ENCODE measurements at places on chromosomes 6 and 20.
A peak's percentile ranks its signal among the peaks of the same experiment; 100 is the strongest.

DNA sequence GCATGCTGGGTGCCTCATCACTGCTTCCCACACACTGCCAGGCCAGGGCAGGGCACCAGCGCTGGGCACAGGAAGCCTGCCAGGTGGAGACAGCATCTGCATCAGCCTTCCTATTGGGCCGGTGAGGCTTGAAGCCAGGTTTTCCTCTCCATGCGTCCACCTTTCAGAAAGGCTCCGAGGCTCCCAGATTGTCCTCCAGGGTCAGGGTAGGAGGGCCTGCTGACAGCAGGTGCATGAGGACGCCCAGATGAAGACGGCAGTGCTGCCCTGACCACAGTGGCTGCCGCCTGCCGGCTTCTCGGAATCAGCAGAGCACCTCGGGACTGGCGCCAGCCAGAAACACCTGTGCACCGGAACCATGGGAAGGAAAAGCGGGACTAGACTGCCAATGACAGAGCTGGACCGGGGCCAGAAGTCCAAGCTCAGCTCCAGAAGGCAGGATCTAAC, 170.5 kb upstream of the CST7 start:
- DNase-seq, result no peak

- no peak for DNase-seq
These were observed 107.6 kb upstream of the KHDRBS2 start for GRCh38 chr6:62393608-62394007.

GRCh38 chr6:41302638-41303037, 16.2 kb upstream of the TREM1 start:
- DNase-seq, result no peak

- DNase-seq, result no peak
These were observed 66.6 kb downstream of the CSE1L start for GRCh38 chr20:49112596-49113274.

DNA sequence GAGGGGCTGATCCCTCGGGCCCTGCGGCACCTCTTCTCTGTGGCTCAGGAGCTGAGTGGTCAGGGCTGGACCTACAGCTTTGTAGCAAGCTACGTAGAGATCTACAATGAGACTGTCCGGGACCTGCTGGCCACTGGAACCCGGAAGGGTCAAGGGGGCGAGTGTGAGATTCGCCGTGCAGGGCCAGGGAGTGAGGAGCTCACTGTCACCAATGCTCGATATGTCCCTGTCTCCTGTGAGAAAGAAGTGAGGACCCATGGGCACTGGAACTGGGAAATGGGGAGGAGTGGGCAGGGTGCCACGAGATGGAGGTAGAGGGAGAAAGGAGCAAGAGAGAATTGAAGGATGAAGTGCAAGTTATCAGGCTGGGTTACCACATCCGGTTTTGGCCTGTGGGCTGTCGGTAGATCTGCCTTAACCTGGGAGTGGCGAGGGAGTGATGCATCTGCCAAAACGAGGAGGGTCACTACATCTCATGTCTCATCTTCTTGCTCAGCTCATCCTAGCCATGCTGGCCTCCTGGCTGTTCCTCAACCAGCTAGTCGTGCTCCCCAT, 5.4 kb upstream of the PHF1 start:
- no peak for DNase-seq

DNA sequence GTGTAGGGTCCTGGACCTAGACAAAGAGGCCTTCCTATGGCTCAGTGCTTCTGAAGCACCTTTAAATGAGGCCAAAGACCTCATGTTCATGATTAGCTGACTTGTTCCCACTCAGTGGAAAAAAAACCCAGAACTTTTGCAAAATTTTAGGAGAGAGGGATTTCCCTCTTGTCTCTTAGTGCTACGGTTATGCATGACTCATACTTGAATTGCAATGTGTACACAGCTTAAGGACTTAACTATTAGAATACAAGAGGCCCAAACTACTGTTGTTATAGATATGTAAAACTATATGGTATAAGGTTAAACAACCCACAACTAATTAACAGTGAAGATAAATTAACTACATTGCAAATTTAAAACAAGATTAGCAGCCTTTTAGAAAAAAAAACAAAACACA, 32.3 kb upstream of the HLA-A start:
- no peak for DNase-seq

- peak; percentile 92 for DNase-seq
These were observed at the start of gene SYTL3 for GRCh38 chr6:158649289-158650143. Gene SYTL3 (plus strand): TSS chr6:158650054. CDS start chr6:158663269, 13,215 bp downstream.

- DNase-seq, result no peak
These were observed 543.0 kb downstream of the GRIK2 start for GRCh38 chr6:101936516-101936915.

- DNase-seq, result no peak
These were observed 18.0 kb downstream of the FOXO3 start for GRCh38 chr6:108578595-108579327.
